ENCODE measurements at places on chromosomes 2 and 18.

GRCh38 chr2:241230435-241230834, 42.0 kb downstream of the ANO7 start:
- DNase-seq = no peak

- DNase-seq = no peak
Observed at GRCh38 chr18:51447351-51448342, 250.2 kb upstream of the MEX3C start.

DNA sequence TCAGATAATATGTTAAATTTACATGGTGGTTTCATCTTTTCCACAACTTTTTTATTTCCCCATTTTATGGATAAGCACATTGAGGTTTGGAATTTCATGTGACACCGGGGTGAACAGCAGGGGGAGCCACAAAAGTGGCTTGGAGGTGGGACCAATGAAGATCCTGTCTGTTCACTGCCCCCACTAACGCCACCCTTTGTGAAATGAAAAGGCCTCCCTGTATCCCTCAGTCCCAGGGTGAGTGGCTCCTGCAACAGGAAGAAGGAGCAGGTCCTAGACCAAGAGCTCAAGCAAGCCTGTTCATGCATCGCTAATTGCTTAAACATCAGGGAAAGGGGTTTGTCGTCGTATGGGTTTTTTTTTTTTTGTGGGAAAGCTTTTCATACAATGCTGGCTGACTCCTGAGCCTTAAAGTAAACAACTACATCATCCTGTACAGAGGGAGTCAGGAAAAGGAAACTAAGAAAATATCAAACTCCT, 267.8 kb upstream of the EPAS1 start:
- DNase-seq = no peak

DNA sequence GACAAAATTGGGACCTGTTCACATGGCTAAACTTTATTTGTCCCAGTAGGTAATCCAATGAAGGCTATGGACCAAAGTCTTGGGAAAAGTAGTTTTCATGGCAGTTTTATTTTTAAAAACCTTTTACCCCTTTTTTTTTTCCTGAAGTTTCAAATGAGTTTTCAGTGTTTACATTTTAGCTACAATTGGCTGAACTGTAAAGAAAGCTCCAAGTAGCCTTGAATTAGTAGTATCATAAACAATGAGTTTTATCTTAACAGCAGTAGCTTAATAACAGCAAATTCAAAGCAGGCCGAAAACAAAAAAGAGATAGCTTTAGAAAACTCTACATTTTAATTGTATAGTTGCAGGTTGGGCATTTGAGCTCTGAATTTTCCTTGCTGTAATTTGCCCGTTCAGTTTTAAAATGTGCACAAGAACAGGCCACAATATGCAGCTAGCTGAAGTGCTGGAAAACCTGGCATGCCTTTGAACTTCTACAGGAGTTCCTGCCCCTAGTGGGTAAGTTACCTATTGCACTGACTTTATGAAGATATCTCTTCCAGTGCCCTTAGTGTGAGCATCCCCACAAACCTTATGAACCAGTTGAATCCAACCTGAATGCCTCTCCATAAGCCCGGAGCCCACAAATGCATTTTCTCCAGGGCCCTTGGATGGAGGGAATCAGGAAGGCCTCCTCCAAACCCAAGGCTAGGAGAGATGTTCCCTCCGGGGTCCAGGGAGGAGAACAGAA, 106.7 kb downstream of the XRCC5 start:
- no peak for DNase-seq

DNA sequence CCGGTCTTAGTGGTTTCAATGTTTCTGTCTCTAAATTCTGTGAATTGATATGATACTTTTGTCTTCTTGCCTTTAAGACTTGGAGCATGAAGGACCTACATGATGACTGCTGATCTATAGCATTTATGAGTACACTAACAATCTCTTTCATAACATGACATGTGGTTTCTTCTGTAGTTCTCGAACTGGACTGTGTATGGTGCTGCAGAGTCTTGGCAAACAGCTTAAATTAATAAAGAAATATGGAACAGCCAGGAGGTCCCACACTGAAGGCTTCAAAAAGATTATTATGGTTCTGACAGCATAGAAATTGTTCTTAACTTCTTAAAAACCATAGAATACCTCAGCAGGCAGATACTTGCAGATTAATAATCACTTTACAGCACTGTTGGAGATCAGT, 145.0 kb downstream of the DCC start:
- DNase-seq = no peak

DNA sequence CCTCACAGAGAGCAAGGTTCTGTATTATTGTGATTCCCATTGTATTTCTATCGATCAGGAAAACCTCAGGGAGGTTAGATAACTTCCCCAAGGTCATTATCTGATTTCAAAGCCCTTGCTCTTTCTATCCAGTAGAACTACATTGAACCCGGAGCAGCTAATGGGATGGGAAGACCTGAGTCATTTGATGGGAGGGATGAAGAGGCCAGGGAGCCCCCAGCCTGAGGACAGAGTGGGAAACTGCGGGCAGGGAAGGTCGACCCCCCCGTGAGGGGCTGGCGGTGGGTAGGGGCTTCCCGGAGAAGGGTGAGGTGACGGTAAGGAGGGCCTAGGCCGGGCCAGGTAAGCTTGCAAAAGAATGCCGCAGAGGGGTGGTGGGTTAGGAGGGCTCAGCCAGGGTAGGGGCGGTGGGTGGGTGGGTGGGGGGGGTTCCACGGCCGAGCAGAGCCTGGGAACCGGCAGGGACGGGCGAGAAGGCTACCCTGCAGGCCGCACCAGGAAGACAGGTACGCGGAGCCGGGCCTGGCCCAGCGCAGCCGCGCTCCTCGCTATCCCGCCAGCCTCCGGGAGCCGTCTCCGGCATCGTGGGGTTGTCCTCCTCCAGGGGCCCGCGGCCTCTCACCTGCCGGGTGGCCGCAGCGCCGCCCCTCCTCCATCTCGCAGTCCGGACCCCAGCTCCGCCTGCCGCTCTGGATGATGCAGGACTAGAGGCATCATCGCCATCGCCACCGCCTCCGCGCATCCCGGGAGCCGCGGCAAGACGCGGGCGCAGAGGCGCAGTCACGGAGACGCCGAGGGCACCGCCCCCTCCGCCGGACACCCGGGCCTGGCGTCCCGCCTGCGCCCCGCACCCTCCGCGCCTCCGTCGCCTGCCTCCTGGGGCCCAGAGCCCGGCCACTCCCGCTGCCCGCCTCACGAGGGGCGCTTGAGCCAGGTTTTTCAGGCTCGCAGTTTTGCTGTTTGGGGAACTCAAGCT, at the start of gene GPR75:
Gene GPR75, minus strand, starts transcription at position 762 of the 976 bp plus-strand sequence. CDS start 5,211 bp downstream, outside the sequence.
- no peak for DNase-seq

DNA sequence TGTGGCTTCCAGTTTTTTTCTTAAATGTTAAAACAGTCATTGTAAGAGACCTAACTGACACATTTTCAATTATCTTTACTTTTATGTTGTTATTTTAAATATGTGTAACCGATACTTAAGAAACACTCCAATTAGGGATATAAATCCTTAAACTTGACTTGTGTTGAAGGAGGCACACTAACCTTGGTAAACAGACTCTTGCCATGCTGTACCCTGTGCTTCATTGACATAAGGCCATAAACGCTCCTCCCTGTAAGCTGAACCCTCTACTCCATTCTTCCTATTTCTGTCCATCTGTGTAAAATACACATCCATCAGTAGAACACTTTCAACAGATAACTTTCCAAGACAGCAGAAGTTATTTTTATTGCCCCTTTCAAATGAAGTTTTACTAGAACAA, 780.5 kb upstream of the FAM98A start:
- no peak for DNase-seq

- no peak for DNase-seq
Observed at GRCh38 chr18:64799376-64799775, 650.5 kb upstream of the LINC00305 start.

DNA sequence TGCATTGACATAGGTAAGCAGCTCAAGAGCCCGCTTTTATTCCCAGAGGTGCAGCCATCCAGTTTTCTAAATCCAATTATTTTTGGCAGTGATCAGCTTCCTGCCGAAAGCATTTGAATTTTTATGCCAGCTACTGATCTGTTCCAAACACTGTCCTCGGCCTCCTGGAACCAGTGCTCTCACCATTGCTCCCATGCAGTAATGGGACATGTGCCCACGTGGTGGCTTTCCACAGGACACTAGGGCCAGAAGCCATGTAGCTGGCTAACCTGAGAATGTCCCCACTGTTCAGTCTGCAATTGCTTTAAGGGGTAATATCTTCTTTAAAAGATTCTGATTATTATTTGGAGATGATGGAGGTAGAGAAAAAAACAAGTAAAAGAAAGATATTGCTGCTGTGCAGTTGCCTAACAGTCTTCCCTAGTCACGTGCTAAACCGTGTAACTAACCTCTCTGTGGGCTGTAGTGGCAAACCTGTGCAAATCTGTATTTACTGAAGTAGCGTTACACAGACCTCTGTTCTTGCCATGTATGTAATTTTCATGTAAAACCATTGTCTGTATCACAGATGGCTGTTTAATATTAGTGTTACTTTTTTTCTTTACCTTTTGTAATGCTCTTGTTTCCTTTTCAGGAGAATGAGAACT, 13.0 kb downstream of the GRHL1 start:
- DNase-seq = no peak

DNA sequence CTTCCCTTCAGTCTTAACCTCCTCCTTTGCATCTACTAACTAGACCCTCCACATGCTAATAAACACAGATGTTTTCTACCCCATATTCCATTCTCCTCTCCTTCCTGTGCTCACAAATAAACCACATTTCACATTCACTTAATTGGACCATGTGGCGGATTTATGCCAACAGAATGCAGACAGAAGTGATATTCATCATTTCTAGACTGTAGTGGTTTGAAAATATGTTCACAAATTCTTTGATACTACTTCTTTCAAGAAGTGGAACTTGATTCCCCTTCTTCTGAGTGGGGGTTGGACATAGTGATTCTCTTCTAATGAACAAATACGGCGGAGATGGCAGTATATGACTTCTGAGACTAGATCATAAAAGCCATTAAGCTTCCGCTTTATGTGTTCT, 73.5 kb upstream of the SPTBN1 start:
- DNase-seq = no peak

GRCh38 chr2:239024226-239024625, 176.3 kb downstream of the TWIST2 start:
- no peak for DNase-seq

DNA sequence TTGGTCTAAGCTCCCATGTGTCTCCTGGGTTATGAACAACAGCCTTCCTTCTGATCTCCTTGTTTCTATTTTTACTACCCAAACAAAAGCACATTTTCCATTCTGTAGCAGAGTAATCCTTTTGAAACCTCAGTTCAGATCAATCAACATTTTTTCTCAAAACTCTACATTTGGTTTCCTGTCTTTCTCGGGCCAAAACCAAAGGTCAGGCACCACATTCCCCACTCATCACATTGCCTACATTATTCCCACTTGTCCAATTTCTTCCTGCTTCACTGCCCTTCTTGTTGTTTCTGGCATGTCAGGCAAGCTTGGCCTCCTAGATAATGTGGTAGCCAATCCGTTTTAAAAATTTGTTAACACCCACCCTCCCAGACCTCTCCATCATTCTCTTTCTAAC, 196.8 kb downstream of the PPP1R1C start:
- DNase-seq = no peak

DNA sequence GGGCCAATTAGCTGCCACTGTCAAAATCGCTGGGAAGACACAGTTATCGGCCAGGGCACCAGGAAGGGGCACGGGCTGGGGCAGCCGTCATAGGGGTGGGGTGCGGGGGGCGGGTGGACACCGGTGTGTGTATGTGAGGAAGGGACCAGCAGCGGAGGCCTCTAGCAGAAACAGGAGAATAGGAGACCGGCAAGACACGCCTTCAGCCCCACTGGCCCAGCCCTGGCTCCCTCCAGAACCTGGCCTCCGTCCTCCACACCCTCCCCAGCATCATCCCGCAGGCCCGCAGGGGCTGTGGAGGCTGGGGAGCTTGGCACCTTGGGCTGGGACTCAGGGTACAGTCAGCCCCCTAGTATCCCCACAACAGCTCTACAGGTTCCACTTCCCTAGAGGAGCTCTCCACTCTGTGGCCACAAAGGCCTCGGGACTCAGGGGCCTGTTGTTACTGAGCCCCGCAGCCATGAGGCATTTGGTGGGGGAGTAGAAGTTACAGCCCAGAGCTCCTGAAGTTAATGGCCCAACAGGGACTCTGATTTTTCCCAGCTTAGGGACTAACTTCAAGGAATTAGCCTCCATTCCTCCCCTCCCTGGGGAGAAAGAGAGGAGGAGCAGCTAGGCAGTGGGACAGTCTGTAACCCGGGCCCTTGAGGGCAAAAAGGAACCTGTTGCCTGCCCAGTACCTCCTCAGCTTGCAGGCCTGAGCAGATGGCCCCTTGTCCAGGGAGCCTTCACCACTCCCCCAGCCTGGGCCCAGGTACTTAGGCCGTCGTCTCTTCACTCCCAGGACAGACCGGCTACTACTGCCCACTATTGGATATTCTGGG, 19.9 kb downstream of the SH2D6 start:
- DNase-seq = no peak

GRCh38 chr2:196239622-196240587, 68.5 kb upstream of the STK17B start:
- no peak for DNase-seq

DNA sequence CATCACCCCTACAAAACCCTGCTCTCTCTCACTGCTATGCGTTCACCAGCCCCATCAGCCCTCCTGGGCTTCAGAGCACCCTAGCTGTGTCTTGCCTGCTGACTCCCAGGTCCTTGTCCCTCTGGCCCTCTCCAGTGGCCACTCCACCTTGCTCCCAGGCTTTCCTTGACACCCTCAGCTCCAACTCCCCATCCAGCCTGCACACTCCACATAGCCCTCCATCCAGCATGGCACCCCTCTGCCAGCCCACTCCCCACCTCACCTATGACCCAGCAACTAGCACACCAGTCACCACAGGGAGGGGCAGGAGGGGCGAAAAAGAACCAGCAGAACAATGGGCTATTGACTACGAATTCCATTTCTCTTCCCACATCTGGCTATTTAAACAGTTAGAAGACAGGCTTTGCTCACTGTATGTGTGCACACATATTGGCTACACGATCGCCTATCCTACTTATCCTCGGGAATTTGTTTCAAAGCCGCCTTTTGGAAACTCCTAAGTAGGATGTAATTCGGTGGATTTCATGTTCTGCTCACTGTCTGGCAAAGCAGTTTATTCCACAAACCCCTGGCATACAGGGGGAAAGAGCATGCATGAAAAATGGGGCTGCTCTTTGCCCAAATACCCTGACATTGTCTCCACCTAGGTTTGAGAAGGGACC, 195.3 kb downstream of the SMAD2 start:
- no peak for DNase-seq
